Stimulated activated CD4-positive, alpha-beta T cell treated with anti-CD3 and anti-CD28 coated beads, Interleukin-1b, Interleukin-23, amount 100 ng/mL, for 48 hours (primary cell): ENCODE measurements at places on chromosomes 11 and 22.

GRCh38 chr11:21625982-21626381 lies 566.9 kb upstream of the ANO5 start:
- no peak for DNase-seq

- no peak for DNase-seq
Measured at GRCh38 chr11:30012346-30012745, 4.5 kb downstream of the KCNA4 start.

GRCh38 chr11:114255289-114255688 lies 40.9 kb upstream of the NNMT start:
- DNase-seq: no peak

- no peak for DNase-seq
Measured at GRCh38 chr11:104653407-104653806, 244.9 kb downstream of the CASP12 start.

DNA sequence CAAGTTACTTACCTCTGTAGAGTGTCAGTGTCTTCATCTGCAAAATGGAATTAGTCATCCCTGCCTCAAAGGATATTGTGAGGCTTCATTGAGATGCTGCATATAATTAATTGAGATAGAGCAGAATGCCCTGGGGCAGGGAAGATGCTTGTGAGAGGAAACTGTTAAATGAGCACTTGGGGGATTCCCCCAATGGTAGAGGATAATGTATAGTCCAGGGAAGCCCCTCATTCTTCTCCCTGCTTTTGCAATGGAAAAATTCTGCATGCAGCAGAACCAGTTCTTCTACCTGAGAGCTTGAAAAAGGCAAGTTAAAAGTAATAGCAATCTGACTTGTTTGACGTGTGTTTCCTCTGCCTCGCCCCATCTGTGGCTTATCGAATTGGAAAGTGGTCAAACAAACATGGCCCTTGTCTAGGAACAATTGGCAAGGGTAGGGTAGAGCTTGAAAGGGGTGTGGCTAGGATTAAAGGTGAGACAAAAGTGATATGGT lies 90.9 kb downstream of the NAV2 start:
- no peak for DNase-seq

DNA sequence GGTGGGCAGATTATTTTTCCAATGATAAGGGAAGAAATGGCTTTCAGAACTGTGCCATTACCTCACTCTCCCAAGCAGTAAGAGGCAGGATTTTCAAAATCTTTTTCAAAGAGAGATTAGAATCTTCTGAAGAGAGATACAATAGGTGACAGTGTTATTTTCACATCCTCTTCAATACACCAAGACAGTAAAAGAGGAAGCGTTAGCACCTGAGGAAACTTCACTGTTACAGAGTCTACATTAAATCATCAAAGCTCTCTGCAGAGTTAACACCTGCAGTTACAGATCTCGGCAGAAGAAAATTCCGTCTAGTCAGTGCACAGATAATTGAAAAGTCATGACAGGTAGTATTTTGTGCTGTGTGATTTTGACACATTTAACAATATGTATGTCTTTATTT lies 144.9 kb downstream of the PGR start:
- DNase-seq: no peak

GRCh38 chr22:21719024-21719423 lies 16.6 kb downstream of the YPEL1 start:
- DNase-seq: no peak

GRCh38 chr11:123760894-123761293 lies 6.6 kb upstream of the OR6X1 start:
- DNase-seq: no peak

DNA sequence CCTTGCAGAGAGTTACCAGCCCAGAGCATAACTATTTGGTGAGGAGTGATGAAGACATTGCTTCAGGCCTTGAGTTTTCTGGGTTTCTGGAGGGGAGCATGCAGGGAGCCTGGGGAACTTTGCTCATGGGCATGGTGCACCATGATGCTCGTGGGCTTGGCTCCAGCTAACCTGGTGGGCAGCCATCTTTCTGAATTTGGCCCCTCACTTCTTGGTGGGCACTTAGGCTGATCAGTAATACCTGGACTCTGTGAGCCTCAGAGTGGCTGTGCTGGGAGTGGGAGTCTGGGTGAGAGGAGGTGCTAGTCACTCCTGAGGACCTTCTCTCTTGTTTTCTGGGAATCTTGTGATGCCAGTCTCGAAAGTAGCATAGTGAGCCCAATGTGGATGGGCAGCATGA lies 30.6 kb downstream of the AMPD3 start:
- no peak for DNase-seq

DNA sequence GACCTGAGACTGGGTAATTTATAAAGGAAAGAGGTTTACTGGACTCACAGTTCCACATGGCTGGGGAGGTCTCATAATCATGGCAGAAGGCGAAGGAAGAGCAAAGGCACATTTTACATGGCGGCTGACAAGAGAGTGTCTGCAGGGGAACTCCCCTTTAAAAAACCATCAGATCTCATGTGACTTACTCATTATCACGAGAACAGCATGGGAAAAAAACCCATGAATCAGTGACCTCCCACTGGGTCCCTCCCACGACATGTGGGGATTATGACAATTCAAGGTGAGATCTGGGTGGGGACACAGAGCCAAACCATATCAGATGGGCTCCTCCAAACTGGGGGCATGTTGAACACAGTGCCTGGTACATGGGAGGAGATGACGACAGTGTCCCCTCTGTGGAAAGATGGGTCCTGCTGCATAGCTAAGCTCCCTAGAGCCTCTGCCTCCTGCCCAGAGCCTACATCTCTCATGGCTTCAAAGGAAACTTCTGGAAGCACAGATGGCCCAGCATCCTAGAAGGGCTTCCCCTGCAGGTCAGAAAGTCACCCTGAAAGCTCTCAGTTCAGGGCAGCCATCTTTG lies 46.1 kb downstream of the MYEOV start:
- no peak for DNase-seq

DNA sequence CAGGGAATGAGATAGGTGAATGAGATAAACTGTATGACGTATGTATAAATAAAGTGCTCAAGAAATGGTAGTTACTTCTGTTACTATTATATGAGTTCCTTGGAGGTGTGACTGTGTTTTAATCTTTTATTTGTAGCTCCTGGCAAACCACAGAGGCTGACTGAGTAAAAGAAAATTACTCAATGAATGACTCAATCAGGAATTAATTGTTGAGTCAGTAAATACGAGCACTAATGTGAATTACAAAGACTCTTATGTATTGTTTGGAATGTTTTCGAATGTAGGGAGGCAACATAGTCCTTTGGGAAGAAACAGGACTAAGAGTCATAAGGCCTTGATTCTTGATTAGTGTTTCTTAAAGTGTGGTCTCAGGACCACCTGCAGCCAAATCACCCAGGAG lies 51.1 kb upstream of the BLID start:
- no peak for DNase-seq

DNA sequence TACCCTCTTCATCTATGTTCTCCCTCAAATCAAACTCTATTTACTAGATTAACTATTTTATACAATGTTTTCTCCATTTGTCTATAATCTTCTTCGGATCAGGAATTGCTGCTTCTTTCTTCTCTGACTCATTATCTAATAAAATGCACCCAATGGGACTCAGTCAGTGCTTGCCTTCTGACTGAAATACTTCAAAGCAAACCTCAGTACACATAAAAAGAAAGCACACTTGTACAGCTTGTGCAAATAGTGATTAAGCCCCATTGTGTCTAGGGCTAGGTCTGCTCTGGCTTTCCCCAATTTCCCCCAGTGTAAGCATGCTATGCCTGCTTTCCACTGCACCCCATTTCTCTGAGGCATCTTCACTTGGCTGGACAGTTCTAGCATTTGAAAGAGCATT lies 118.6 kb upstream of the C11orf87 start:
- DNase-seq: no peak

GRCh38 chr11:2586087-2586792 lies 113.6 kb downstream of the KCNQ1OT1 start:
- DNase-seq: no peak

DNA sequence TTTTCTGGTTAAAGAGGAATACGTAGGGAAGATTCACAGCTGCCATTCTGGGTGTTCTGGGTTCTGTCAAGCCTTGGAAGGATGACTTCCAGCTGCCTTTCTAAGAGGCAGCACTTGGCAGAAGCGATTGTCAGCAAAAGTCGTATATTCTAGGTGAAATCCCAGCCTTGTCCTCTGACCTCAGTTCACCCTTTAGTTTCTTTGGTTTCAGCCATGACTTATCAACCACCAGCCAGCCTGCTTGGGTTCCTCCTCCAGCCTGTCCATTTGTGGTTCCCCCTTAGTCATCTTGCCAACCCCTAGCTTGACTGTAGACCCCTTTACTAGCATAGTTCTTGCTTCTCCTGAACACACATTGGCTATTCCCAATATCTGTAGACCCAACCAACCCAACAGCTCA lies 102.3 kb upstream of the CD44 start:
- no peak for DNase-seq

GRCh38 chr22:49747716-49748115 lies 80.0 kb downstream of the BRD1 start:
- no peak for DNase-seq
